Activated T-helper 9 cell treated with anti-CD3 and anti-CD28 coated beads, Interleukin-2, amount 50 U/mL, for 16 hours (primary cell): ENCODE measurements at places on chromosomes 1 and 21.

DNA sequence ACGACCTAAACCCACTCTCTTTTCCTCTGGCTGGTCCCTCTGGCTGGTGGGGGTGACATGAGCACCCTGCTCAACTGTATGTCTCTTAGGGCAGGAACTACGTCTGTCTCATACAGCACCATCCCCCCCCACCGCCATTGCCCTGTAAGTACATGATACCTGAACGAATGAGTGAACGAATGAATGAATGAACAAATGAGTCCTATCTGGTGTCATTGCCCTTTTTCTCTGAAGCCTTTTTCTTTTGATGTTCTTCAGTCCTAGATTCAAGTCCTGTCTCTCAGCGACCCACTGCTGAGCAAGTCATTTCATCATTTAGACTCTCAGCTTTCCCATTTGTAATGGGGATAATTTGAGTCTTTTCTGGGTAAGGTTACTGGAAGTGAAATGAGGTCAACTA lies 10.8 kb downstream of the MATN1 start:
- DNase-seq = no peak

- no peak for DNase-seq
Observed at GRCh38 chr1:167128261-167129227, 34.7 kb downstream of the STYXL2 start.

DNA sequence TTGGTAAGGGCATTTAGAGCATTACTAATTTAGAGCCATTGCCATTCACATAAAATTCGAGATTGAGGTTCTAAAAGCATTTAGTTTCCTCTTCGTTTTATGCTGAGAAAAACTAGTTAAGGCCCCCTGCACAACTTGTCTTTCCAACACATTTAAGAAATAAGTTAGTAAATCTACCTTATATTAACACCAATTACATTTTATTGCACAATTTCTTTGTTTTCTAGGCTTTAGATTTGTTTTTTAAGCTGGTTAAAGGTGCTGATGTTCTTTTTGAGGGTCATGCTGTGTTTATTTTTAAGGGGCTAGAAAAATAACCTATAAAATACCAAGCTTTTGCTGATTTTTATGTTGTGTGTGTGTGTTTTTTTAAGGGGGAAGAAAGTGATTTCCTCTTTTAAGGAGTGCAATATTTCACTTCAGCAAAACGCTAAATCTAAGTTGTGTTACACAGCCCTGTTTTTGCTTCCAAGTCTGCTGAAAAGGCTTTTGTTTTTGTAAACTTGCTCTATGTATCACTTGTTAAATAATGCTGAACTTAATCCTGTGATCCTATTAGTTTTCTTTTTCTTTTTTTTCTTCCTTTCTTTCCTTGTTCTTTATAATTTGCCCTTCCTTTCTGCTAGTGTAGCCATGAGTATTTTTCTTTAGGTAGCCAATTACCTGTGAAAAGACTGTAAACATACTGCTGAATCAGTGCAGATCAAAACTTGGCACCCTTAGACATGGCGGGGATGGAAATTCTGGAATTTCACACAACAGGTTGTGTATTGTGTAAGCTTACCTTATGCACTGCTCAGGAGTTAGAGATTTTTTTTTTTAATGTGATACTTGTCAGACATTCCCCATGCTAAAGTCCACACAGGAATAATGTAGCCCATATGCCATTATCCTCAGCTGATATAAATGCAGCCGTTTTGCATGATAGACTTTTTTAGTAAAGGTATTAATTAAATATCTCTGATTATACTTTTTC lies 1.5 kb downstream of the CEPT1 start:
- DNase-seq = no peak

- no peak for DNase-seq
Observed at GRCh38 chr1:119987686-119988085, 81.8 kb downstream of the NOTCH2 start.

DNA sequence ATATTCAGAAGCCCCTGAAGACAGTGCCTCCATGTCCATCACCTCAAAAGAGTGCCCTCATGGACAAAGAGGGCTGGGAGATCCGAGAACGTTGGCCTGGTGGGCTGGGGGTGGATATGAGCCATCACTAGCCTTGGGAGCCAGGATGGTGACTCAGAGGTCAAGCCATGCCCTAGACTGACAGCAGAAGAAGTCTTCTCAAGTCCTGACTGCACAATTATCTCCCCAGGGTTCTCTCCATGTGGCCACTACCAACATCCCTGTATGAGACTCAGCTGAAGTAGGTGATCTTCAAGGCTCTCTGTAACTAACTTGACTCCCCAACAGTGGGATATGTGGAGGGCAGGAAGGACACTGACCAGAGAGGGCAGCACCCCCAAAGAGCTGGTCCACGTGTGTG lies 7.1 kb upstream of the USF1 start:
- DNase-seq = no peak

DNA sequence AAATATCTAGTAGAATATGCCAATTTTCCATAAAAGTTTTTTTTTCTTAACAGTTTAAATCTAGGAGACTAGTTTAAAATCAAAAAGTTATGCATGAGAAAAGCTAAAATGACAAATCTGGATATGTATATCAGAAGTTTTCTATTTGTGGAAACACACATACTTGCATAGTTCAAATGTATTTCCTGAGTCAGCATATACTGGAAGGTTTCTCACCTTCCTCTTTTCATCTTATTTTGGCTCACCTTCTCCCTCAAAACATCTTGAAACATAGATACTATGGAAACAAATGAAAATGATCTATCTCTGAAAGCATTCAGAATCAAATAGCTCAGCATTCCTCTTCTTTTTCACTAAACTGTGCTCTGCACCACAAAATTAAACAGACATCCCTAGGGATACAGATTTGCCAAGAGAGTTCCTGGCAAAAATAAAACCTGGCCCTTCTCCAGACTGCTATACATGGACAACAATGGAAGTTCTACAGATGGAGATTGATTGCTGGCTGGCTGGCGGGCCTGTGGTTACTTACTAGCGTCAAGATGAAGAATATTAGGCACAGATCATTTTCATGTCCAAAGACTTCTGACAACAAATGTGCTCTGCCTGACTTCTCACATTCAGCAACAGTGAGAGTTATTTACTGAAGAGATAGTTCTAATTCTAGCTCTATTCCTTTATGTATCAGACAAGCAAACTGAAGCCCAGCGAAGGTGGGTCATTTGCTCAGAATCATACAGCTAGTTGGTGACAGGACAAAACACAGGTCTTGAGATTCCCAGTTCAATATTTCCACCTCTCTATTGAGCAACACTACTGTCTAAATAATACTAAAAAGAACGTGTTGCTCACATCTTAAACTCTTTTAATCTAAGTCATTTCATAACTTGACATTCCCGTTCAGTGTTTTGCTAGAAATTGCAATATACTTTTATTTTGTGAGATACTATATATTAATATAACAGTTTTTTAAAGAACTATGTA lies 26.6 kb downstream of the DIPK1A start:
- DNase-seq = no peak

DNA sequence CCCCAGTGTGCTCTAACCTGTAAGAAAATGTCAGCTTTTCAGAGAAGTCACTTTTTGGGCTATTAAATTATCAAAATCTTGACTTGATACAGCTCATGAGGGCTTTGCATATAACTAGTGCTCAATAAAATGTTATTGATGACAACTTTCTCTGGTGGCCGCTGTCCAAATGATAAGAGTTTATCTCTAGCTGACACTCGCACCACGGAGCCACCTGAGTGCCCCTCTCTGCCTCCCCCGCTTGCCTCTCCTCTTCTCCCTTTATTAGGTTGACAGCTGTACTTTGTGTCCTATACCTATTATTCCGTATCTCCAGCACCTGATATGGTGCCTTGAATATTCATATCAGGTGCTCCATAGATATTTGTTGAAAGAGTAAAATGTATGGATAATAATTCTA lies 82.8 kb downstream of the PHTF1 start:
- DNase-seq = no peak

DNA sequence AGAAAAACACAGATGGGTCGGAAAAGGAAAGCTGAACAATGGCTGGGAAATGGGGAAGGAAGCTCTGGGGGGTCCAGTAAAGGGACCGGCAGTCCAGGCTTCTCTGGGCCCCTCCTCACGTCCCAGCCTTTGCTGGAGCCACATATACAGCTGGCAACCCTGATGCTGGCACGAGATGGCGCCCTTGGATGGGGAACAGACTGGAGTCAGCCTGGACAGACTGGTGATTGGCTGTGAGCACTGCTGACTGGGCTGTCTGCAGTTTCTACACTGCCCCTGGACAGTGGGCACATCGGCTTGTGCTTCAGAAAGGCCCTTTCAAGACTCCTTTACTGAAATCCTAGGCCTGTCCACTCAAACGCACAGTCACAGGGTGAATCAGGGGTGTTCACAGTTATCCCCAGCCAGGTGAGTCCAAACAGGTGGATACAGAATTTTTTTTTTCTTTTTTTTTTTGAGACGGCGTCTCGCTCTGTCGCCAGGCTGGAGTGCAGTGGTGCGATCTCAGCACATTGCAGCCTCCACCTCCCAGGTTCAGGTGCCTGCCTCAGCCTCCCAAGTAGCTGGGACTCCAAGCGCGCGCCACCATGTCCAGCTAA lies 31.1 kb upstream of the ZBTB40 start:
- peak; percentile 9 for DNase-seq

- DNase-seq = no peak
Observed at GRCh38 chr21:41010101-41010435, 157.9 kb upstream of the BACE2 start.

- no peak for DNase-seq
Observed at GRCh38 chr1:39508266-39508665, 16.8 kb downstream of the BMP8A start.

GRCh38 chr1:240232530-240232929 lies 140.8 kb downstream of the FMN2 start:
- DNase-seq = no peak

DNA sequence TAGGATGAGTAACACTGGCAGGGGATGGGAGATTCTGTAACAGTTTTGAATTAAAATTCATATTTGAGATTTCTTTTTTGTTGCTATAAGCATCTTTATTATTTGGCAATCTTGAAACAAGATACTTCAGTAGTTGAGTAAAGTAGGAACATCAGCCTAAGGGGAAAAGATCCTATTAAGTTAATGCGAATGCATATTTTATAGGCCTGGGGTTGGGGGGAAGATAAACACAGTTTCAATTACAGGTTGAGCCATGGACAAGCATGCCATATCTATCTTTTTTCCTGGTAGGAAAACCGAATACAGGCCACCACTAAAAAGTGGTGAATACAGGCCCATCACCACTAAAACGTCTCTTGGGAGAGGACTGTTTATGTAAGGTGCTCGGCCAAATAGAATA lies 32.3 kb downstream of the SMAP2 start:
- no peak for DNase-seq

DNA sequence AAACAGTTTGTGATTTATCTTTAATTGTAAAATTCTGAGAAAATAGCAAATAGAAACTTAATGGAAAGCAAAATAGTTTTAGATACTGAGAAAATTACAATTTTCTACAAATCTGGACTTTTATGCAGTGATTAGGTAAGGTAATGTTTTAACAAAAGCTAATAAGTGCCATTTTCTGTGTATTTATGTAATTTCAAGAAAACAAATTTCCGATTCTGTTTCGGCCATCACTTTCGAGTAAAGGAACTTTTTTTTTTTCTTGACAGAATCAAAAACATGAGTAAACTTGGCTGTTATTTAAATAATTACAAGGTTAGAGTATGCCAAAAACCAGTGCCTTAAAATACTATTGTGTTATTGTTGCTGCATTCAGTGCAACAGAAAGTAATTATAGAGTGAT lies 280.4 kb upstream of the C1orf105 start:
- no peak for DNase-seq

GRCh38 chr1:212777151-212777550 lies 14.4 kb downstream of the NSL1 start:
- DNase-seq = no peak

DNA sequence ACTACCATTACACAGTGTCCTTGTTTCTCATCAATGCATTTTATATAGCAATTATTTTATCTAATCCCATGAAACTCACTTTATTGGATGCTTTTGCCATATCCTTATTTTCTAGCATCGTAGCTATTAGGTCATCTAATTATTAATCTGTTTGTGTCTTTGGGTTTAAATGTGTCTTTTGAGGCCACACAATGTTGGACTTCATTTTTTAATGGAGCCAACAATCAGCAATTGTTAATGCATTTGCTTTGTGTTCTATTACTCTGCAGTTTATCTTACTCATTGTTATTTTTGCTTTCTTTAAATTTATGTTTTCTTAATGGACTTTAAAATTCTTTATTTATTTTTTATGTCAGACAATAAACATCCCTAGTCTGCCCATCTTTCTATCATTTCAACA lies 1.8 kb upstream of the HSD11B1 start:
- no peak for DNase-seq

GRCh38 chr1:29425631-29426030 lies 189.3 kb downstream of the PTPRU start:
- DNase-seq = no peak

DNA sequence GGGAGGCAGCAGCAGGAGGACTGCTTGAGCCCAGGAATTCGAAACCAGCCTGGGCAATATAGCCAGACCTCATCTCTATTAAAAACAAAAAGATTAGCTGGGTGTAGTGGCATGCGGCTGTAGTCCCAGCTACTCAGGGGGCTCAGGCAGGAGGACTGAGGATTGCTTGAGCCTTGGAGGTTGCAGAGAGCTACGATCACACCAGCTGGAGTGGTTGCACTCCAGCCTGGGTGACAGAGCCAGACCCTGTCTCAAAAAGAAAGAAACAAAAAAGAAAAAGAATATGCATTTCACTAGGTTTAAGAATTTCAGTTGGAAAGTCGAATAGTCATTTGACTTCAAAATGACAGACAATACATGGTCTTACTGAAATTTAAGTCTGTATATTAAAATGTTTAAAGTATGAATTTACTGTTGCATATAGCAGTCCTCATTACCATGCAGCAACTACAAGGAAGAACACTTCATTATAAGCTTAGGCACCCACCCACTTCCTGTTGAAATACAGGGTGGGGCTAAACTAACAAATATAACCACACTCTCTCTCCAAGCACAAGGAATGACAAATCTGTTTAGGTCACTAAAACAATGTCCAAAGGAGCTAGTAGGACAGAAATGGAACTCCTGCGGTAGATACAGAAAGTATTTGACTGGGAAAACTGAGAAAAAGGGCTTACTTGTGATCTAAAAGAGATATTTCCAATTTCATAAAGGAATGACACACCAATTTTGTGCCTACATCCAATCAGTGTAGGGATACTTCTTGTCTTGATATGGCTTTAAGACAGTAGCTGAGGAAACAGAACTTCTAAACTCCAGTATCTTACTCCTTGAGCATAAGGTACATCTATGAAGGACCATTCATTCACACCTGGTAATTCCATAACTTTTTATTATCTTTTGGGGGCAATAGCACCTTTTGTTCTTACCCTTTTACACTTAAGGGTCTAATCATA lies 44.1 kb downstream of the GPR3 start:
- DNase-seq = no peak

GRCh38 chr1:94199398-94199797 lies 38.0 kb downstream of the ARHGAP29 start:
- DNase-seq = no peak

- no peak for DNase-seq
Observed at GRCh38 chr1:33280091-33280661, 23.9 kb downstream of the ZNF362 start.

DNA sequence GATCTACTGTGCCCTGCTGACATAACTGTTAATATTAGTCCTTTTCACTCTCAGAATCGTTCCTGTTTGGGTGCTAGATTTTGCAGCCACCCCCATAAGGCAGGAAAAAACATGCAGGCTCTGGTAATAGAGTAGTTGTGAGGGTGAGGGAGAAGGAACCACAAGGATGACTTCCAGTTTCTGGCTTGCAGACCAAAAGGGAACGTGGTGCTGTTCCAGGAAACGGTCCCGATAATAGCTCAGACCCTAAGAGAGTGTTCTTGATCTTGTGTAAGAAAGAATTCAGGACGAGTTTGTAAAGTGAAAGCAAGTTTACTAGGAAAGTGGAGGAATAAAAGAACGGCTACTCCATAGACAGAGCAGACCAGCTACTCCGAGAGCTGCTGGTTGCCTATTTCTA lies 50.7 kb upstream of the RHOU start:
- DNase-seq = no peak
